ENCODE measurements at places on chromosomes 1 and 21. TPM values are rescaled to one million over a fixed set of nuclear protein-coding genes. Genes with fewer than 3 reads are reported as not detected.

- peak; percentile 51 for DNase-seq
Measured at GRCh38 chr21:10272216-10272615, 249.2 kb upstream of the TPTE start.

DNA sequence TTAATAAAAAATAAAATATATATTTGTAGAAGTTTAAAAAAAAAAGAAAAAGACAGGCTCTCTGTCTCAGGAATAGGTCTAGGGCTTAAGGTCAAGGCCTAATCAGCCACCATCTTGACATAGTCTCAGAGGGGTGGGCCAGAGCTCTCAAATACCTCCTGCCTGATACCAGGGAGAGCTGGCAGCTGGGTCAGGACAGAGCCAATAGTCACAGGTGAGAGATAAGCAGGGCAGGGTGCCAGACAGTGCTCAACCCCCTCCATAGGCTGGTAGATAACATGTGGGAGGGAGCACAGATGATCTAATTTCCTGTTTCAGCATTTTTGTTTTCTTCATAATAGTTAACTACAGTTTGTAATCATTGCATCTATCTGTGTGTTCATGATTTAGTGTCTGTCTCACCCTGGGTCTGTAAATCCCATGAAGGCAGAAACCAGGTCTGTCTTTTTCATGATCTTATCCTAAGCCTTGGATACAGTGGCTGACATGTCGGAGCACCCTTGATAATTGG, 152.0 kb upstream of the GRIK3 start:
- DNase-seq, result no peak

DNA sequence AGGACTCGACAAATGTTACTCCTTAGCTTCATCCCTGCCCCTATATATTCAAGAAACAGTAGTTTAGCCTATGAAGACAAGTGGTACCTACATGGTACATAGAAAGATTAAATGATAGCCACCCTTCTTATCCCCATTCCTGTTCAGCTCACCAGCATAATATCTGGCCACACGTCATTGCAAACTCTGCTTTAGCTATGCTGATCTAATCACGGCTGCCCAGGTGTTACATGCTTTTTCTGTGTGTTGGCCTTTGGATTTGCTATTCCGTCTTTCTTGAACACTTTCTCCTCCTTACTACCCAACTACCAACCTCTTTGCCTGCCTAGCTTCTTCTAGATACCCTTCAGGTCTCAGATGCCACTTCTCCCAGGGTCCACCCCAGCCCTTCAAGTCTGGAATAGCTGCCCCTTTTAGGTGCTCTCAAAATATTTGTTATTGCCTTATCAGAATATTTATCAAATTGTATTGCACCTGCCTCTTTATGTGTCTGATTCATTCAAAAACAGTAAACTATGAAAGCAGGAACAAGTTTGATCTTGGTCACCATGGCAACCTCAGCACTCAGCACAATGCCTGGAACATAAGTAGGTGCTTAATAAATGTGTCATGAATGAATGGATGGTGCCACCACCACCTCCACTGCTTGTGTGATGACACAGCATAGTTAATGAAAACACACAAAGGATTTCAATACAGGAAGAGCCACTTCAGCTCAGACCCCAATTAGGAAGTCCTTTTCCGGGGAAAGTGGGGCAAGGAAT, 11.4 kb upstream of the DNASE2B start:
- no peak for DNase-seq

DNA sequence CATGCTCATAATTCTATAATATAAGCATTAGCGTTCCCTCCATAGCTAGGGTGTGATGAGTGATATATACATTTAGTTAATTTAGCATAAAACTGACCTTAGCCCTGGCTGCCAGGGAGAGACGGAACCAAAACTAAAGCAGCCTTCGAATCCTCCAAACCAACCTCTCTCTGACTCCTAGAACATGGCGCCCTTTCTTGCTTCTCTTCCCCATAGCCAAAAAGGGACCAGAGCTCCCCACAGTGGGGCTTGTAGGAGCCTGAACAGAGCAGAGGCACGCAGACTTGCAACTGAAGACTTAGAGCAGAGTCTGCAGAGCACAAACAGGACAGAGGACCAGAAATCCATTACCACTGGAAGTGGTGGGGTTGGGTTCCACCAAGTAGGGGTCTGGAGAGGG, 17.7 kb downstream of the IRF2BP2 start:
- no peak for DNase-seq

GRCh38 chr1:46289976-46290375, 13.4 kb downstream of the LRRC41 start:
- DNase-seq, result no peak

DNA sequence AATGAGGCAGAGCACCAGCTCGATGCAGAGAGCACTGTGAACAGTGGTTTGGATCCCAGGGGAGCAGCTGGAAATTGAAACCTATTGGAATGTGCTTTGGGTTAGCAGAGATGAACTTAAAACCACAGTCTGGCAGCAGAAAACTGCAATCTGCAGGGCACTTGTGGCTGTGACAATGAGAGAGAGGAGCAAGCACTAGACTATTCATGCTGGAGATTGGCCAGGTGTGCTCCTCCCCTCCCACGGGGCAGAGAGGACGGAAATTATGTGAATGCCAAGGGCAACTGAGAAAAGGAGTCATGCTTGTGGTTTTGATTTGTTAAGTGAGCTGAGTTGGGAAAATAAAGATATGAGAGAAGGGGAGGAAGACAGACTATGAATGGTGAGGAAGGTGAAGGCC, 38.1 kb downstream of the HSD3B2 start:
- no peak for DNase-seq

DNA sequence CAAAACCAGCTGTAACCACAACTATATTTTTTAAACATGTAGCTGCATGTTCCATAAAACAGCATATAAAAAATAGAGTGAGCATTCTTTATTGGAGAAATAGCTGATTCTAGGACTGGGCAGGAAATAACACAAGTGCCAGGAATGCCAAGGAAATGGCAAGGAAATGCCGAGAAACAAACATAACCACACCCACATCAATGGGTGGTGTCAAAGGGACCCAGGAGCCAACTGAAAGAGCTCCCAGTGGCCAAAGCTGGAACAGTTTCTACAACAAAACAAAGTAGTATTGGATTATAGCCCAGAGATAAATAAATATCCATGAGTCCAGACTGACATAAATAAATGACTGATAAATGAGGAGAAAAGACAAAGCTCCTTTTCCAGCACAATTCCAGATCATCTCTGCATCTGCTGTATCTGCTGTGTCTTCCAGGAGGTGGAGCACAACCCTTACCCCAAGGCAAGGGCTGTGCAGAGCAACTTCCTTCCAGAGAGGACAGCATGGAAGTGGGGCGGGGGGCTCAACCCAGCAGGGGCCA, 28.1 kb downstream of the ADARB1 start:
- DNase-seq, result no peak

DNA sequence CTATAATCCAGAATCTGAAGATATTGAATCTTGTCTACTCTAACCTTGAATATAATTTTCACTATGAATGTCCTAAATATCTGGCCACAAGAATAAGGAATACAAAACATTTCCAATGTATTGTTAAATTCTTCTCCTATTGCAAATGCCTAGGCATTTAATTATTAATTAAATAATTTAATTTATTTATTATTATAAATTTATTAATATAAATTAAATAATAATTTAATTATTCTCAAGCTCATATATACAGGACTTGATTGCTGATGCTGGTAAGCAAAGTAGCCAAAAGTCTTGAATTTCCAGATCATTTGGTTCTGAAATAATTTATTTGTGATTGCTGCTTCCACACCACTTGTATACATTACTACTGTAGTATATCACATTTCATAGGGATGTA, 71.1 kb downstream of the SAMSN1 start:
- DNase-seq, result no peak

The ADGRL4 gene
- total RNA-seq, result 34.5 TPM

GRCh38 chr1:117795190-117795589, 134.2 kb downstream of the GDAP2 start:
- DNase-seq, result no peak
